GM04504 (cell line): ENCODE measurements at places on chromosomes 2 and 18.
A peak's percentile ranks its signal among the peaks of the same experiment; 100 is the strongest.

GRCh38 chr18:48990481-48991318 lies 39.9 kb upstream of the SMAD7 start:
- peak; percentile 54 for DNase-seq

- DNase-seq, result no peak
Observed at GRCh38 chr2:212034841-212035585, 503.6 kb downstream of the ERBB4 start.

DNA sequence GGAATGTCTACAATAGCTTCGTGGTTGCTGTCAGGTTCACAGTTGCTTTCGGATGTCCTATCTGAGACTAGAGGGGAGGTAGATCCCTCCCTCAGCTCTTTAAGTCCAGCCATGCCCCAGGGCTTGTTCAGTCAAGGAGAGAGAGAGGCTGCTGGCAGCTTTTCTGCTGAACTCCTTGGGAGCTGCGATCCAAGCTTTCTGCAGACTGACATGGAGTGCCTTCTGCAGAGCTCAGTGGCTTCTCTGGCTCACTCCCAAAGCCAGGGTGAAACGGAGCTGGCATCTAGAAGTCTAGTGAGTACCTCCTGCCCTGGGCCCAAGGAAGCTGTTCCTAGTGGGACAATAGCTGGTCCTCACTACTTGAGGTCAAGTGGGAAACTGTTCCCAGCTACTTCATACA lies 62.5 kb downstream of the TMEM17 start:
- no peak for DNase-seq

DNA sequence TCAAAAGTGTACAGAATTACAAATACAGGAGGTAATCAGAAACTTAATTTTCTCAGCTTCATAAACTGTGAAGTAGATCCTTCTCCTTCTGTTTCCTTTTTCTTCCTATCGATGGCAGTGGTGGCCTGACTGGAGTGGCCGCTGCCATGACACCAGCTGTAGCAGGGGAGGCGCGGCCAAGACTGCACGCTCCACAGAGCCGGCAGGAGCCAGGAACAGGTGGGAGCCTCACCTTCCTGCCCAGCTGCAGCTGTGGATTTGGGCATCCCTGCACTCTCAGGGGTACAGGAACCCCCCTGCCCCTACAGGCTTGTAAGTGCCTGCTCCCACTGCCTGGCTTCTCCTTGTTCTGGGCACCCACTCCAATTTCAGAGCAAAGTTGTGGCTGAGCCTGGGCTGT lies 76.1 kb downstream of the EPB41L3 start:
- no peak for DNase-seq

DNA sequence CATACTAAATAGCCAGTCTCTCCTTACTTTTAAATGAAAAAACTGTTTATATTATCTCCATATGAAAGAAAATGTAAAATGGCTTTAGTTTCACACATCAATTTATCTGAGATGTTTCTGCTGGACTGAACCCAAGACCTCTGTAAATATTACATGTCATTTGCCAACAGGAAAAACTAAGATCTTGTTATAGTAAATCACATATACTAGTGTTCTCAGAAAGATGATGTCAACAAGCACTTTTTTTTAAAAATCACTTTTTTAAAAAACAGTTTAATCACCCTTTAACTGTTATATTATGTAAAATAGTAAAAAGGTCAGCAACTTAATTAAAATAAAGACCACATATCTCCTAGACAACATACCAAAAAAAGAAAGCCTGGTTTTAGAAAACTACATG lies 46.3 kb downstream of the PTPN2 start:
- DNase-seq, result peak; percentile 13

DNA sequence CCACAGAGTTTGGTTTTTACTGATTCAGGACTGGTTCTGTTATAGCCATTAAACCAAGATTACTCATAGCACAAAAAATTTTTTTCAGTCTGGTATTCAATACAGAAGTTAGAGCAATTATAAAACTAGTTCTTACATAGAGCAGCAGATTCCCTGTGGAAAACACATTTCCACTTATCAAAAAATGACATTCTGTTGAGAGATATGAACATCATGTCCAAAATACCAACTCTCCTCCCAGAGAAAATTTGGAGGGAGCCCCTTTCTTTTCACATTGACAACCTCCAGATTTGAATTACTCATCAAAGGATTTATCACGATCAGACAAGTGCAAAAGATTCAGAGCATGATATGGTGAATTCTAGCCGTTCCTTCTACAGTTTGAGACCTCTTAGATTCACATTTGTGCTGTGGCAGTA lies 126.8 kb upstream of the SERPINE2 start:
- DNase-seq, result peak; percentile 72

- DNase-seq, result no peak
Observed at GRCh38 chr2:127646487-127647241, 711 bp downstream of the GPR17 start.

DNA sequence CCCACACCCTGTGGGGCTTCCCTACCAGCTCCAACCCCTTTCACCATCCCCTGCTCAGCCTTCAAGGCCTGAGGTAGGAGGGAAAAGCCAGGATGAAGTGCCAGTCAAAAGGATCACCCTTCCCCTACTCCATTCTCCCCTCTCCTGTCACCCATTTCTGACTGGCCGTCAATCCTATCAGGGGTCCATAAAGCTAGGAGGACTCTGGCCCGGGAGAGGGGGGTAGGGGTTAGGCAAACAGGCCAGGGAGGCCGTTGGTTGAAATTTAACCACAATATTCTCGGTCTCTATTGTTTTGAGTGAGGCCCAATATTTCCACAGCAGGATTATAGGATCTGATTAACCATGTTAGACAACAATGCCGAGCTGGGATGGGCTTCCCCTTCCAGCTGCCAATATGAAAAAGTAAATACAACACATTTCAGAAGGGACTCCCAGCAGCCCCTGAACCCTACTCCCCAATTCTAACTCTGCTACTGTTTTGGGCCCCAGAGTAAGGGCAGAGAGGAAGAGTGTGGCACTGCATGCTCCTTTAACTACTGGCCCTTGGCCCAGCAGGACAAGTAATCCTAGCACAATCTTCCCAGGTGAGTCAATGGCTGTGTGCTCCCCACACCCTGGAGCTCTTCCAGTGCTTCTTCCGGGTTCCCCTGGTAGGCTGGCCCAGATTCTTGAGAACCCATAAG lies 10.6 kb upstream of the IHH start:
- DNase-seq, result peak; percentile 13

GRCh38 chr2:7378591-7378990 lies 461.4 kb downstream of the RNF144A start:
- no peak for DNase-seq

- no peak for DNase-seq
Observed at GRCh38 chr2:200356321-200356720, 49.8 kb downstream of the SPATS2L start.
